ENCODE measurements at places on chromosomes 7 and 10. TPM values are rescaled to one million over a fixed set of nuclear protein-coding genes. Genes with fewer than 3 reads are reported as not detected.

- H3K4me1 ChIP-seq, result no peaks in the 10 kb centered on the region
- no peak for DNase-seq
- no peaks in the 10 kb centered on the region for H3K36me3 ChIP-seq
- H3K4me3 ChIP-seq, result no peak overlapping the region
Measured at GRCh38 chr7:80967917-80968297, 49.1 kb upstream of the SEMA3C start.

Gene MRC1
- total RNA-seq, result not detected

- H3K27me3 ChIP-seq, result no peaks in the 10 kb centered on the region
- H3K27ac ChIP-seq, result no peak overlapping the region
- no peaks in the 10 kb centered on the region for H3K36me3 ChIP-seq
Measured at GRCh38 chr10:116146372-116147140, 126.5 kb downstream of the GFRA1 start.

DNA sequence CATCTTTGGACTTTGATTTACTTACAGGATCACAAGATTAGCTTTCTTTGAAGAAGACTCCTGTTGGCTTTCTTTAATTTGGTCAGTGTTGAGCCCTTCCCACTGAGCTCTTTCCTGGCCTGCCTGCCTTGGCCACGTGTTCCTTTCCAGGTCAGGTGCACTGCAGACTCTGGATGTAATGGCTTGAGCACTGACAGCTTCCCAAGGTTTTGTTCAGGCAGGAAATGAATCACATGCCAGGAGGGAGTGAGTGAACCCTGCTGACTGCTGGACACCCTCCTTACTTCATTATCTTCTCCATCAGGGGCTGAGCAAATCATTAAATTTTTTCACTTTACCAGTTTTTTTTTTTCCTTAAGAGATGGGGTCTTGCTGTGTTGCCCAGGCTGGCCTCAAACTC, 29.8 kb downstream of the SNX10 start:
- H3K36me3 ChIP-seq, result no peaks in the 10 kb centered on the region
- DNase-seq, result peak; percentile 2
- H3K27me3 ChIP-seq, result peaks cover 3% of the 10 kb centered on the region
- H3K27ac ChIP-seq, result no peak overlapping the region

DNA sequence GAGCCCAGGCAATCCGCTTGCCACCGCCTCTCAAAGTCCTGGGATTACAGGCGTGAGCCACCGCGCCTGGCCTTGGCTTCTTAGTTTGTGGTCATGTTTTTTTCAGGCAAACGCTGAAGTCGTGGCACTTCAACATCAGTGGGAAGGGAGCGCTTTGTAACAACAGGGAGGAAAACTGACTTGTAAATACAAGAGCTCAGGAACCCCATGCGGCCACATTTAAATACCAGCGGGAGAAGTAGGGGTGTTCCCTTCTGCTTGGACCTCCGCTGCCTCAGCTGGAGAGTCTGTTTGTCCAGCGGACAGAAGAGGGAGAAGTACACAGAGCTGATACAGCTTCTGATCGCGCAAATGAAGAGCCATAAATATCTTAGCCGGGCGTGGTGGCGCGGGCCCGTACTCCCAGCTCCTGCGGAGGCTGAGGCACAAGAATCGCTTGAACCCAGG, 108.7 kb upstream of the KMT2C start:
- H3K36me3 ChIP-seq, result no peaks in the 10 kb centered on the region
- H3K27ac ChIP-seq, result no peak overlapping the region
- H3K27me3 ChIP-seq, result no peaks in the 10 kb centered on the region
- no peaks in the 10 kb centered on the region for H3K4me1 ChIP-seq

DNA sequence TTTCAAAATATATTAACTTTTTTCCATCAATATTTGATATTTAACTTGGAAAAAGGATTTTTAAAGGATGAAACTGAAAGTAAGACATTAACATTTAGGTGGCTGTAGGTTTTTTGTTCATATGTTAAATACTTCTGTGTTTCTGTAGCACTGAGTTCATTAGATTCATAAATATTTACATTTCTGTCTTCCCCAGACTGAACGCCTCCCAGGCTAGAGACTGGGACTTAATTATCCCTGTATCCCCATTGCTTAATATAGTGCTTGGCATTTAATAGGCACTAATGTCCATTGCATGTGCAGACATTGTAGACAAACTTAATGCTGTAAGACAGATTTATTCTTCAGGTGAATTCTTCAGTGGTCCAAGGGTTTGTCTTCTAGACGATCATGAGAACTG, 7.4 kb downstream of the PTPN12 start:
- H3K27ac ChIP-seq, result peak overlapping the region; percentile 32
- peaks cover 70% of the 10 kb centered on the region for H3K4me1 ChIP-seq
- H3K27me3 ChIP-seq, result no peaks in the 10 kb centered on the region

All from chondrocyte (in vitro differentiated cells).